ENCODE measurements at places on chromosomes 4 and X.
A peak's percentile ranks its signal among the peaks of the same experiment; 100 is the strongest.

- no peak for DNase-seq
Observed at GRCh38 chr4:38663090-38663800, 754 bp upstream of the KLF3 start.

DNA sequence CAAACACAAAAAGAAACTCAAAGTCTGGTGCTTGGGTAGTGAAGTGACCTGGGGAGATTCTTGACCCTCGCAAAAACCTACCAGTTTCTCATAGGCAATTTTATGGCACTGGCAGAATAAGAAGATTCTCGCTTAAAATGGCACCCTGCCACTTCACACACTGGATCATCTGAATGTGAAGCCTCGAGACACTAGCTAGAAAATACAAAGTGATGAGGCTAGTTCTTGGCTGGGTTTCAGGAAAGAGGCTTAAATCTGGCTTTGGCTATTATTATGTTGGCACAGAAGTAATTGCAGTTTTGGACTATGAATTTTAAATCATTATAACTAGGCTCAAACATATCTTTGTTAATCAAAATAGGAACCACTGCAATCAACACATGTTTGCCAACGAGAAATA, 634.7 kb upstream of the BOD1L1 start:
- DNase-seq: no peak

DNA sequence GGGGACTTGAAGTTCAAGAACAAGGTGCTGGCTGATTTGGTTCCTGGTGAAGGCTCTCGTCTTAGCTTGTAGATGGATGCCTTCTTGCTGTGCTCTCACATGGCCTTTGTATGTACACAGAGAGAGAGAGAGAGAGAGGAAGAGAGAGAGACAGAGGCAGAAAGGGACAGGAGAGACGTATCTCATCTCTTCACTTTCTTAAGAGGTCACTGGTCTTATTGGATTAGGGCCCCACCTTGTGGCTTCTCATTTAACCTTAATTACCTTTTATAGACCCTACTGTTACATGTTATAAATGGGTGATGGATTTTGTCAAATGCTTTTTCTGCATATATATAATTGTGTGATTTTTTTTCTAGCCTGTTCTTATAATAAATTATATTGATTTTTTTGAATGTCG, 1444.2 kb downstream of the ADGRL3 start:
- DNase-seq: peak; percentile 29

DNA sequence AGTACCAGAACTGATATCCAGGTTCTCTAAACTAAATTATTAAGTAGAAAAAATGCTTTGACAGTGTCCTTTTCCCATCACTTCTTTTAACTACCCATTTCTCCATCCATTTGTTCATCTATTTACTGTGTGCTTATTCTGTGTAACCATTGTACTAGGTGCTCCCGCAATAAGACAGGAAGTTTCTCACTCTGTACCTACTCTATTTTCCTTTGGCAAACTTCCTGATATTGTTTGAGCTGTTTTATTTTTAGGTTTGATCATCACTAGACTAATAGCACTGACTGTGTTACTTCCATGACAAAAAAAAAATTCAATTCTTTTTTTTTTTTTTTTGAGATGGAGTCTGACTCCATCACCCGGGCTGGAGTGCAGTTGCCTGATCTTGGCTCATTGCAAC, 102.5 kb upstream of the CASK start:
- DNase-seq: no peak

DNA sequence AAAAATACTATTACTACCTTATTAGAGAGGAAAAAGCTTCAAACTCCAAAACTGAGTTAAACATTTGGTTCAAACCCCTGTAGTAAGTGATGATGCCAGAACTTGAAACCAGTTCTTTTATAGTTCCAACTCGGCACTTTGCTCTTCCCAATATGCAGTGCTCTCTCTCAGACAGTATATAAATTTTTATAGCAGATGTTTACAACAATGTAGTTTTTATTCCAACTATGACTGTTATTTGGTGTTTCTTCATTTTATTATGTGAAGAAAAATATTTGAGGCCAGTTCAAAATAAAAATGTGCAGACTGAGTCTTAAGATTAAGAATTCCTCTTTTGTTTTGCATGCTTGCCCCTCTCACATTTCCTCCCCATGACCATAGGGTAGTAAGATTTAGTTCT, 2.9 kb upstream of the PPP4R3C start:
- no peak for DNase-seq

GRCh38 chrX:105880491-105880890, 58.2 kb downstream of the NRK start:
- DNase-seq: no peak

DNA sequence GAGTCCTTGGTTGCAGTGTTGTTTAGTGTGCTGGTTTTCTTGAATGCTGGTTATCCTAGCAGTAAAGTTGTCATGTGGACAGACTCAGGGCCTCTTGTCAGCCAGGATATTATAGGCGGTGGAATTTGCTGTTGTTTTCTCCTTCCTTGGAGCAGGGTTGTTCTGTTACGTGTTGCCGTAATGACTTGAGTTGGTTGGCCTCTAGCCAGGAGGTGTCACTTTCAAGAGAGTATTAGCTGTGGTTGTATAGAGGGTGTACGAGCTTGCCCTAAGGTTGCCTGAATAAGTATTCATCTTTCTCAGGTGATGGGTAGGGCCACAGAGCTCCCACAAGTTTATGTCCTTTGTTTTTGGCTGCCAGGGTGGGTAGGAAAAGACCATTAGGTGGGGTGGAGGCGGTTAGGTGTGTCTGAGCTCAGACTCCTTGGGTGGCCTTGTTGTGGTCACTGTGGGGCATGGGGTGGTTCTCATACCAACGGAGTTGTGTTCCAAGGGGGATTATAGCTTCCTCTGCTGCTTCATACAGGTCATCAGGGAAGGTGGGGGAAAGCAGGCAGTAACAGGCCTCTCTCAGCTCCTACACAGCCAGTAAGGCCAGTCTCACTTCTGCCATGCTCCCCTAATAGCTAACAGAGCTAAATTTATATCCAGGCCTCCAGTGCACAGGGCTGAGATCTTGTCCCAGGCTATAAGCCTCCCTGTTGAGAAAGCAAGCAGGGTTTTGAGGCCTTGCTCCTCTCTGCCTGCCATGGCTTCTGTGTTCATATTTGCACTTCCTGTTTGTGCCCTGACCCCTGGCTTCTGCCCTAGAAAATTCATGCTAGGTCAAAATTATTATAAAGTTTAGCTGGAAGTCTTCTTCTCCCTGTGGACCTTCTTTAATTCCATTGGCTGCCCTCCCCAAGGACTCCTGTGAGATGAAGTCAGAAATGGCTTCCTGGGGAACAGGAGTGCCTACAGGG, 594.7 kb downstream of the RAPGEF2 start:
- DNase-seq: peak; percentile 22

GRCh38 chr4:85610450-85610849, 135.5 kb downstream of the ARHGAP24 start:
- DNase-seq: no peak

- no peak for DNase-seq
Observed at GRCh38 chr4:119722670-119723069, 94.1 kb upstream of the PDE5A start.

DNA sequence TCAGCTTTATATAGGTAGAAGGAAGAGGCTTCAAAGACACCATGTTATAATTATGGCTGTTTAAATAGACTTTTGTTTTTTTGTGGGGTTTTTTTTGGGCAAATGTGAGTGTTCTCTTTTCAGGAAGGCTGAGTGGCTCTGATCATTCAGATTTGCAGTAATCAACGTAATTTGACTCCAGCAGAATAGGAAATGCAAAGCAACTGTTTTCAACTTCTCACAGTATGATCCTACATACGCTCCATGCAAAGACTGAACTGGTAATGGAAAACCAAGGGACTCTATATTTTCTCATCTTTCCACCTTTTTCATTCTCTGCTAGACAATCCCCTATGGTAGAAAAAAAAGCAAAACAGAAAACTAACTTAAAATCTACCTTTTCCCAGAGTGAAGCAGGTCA, 10.8 kb downstream of the ADH1B start:
- DNase-seq: no peak

GRCh38 chr4:17562157-17562556, 14.8 kb upstream of the LAP3 start:
- DNase-seq: no peak

GRCh38 chr4:82748810-82749470, 49.7 kb downstream of the SCD5 start:
- peak; percentile 29 for DNase-seq

DNA sequence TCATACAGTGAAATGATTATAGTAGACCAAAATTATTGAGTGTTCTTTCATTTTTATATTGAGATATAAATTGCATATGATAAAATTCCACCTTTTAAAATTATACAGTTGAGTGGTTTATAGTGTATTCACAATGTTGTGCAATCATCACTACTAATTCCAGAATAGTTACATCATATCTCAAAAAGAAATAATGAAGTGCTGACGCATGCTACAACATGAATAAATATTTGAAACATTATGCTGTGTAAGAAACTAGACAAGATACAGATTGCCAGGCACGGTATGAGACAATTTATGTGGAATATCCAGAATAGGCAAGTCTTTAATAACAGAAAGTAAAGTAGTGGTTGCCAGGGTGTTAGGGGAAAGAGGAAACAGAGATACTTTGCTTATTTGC, 871.7 kb downstream of the FAM133A start:
- DNase-seq: no peak

Data from mesenchymal stem cell (in vitro differentiated cells and primary cell).